Panc1 (cell line): ENCODE measurements at places on chromosomes 12 and 14.

- H3K4me1 ChIP-seq, result no peaks in the 10 kb centered on the region
- H3K36me3 ChIP-seq, result no peaks in the 10 kb centered on the region
- no peak overlapping the region for H3K27ac ChIP-seq
- no peak overlapping the region for H3K4me3 ChIP-seq
Observed at GRCh38 chr12:68114606-68115005, 44.9 kb downstream of the IFNG start.

GRCh38 chr14:81971911-81972310, 438.3 kb upstream of the SEL1L start:
- no peak for DNase-seq
- no peaks in the 10 kb centered on the region for H3K27me3 ChIP-seq
- H3K36me3 ChIP-seq, result no peaks in the 10 kb centered on the region
- no peaks in the 10 kb centered on the region for H3K4me1 ChIP-seq
- no peak overlapping the region for H3K27ac ChIP-seq

DNA sequence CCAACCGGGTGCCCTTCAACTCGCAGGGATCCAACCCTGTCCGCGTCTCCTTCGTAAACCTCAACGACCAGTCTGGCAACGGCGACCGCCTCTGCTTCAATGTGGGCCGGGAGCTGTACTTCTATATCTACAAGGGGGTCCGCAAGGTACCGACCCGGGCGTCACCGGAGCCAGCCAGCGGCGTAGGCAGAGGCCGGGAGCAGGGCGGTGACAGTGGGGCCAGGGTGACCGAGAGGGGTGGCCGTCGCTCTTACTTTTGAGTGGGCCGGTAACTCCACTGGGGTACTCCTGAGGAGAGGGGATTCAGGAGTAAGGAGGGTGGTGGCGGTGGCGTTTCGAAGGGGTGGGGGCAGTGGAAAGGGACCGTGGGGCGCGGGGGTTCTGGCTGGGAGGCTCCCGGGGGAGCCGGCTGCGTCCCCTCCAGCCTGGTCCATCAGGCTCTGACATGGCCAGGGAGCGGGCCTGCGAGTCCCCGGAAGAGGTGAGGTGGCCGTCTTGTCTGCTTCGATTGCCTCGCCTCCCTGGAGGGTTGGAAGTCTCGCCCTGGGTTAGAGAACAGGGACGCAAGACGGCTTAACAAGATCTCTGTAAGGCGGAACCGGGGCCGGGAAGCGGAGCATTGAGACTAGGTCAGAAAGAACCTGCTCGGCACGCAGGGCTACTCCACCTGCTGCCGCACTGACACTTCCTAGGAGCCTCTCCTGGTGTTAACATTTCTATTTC, 491 bp downstream of the WDR20 start:
- H3K4me3 ChIP-seq, result peak overlapping the region; percentile 64
- H3K27me3 ChIP-seq, result no peaks in the 10 kb centered on the region
- no peak for DNase-seq
- H3K27ac ChIP-seq, result peak overlapping the region; percentile 89

DNA sequence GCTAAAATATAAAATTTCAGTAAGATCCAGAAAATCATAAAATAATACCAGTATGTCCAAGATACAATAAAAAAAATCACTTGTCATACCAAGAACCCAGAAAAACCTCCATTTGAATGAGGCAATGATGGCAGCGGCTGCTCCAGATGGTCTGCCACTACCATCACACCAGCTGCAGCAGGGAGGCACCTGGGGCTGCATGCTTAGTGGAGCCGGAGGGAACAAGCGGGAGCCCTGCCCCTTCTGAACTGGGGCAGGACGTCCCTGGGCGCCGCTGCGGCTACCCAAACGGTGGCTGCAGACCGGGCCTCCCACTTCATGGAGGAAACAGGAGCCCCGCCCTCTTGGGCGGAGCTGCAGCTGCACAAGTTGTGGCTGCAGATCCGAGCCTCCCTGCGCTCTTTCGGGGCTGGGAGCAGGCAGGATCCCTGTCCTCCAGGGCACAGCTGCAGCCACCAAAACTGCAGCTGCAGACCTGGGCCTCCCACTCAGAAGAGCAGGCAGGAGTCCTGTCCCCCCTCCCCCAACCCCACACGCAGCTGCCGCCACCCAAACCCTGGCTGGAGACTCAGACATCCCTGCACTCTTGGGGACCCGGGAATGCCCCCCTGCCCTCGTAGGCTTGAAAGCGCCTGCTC, 36.1 kb upstream of the OR5AU1 start:
- no peak for DNase-seq
- no peaks in the 10 kb centered on the region for H3K36me3 ChIP-seq
- H3K4me1 ChIP-seq, result no peaks in the 10 kb centered on the region
- no peak overlapping the region for H3K27ac ChIP-seq
- H3K27me3 ChIP-seq, result no peaks in the 10 kb centered on the region
- H3K4me3 ChIP-seq, result peak overlapping the region; percentile 20

GRCh38 chr12:52521175-52521567, 977 bp upstream of the KRT5 start:
- no peaks in the 10 kb centered on the region for H3K27me3 ChIP-seq
- H3K27ac ChIP-seq, result no peak overlapping the region
- peaks cover 8% of the 10 kb centered on the region; the same call in 1 of the 2 replicates for H3K4me1 ChIP-seq
- no peak overlapping the region for H3K4me3 ChIP-seq
- DNase-seq, result no peak

DNA sequence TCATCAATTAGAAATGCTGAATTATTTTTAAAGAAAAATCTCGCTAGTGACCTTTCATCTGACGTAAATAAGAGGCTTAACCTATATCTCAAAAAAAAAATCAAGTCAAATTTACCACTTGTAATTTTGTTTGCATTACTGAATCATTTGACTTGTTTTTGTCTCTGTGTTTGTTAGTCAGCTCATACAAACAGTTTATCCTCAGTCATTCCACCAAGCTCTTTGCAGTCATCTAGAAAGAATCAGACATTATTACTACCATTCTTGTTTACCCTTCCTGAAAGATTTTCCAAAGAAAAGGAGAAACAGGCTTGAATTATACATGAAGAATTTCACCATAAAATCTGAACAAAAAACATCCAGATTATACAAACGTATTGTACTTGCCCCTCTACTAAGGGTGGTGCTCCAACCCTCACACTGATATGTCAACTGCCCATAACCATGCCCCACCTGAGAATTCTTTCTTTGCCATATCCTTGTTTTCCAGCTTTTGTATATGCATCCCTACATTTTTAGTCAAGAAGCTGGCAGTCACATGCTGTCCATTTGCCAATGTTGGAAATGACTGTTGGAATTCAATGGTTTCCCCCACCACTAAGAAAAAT, 257.2 kb downstream of the PAWR start:
- DNase-seq, result no peak
- H3K4me3 ChIP-seq, result no peak overlapping the region
- H3K27me3 ChIP-seq, result no peaks in the 10 kb centered on the region
- no peaks in the 10 kb centered on the region for H3K4me1 ChIP-seq
- no peaks in the 10 kb centered on the region for H3K36me3 ChIP-seq

DNA sequence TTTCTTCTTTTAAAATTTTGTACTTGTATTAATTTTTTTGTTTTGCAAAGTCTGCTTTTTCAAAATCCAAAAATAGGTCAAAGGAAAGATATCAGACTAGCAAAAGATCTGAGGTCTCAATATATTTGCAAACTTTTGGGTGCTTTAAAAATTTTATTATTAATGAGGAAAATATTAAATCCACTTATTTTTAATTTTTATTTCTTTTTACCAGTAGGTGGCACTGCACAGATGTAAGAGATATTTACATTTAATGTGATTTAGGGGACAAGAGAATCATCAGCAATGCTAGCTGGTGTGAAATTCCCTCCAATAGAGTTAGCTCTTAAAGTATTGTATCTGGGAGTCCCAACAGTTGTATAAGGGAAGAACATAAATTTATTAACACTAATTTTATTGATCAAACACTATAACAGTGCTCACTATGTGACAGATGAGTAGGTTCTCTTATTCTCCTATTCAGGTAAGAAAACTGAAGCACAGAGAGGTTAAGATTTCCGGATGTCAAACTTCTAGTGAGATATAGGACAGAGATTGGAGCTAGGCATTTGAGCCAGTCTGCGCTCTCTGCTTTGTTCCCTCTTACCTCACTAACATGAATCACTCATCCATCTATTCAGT, 30.5 kb downstream of the ALX1 start:
- no peaks in the 10 kb centered on the region for H3K27me3 ChIP-seq
- no peaks in the 10 kb centered on the region for H3K36me3 ChIP-seq
- no peak overlapping the region for H3K4me3 ChIP-seq
- no peak overlapping the region for H3K27ac ChIP-seq
- DNase-seq, result no peak

DNA sequence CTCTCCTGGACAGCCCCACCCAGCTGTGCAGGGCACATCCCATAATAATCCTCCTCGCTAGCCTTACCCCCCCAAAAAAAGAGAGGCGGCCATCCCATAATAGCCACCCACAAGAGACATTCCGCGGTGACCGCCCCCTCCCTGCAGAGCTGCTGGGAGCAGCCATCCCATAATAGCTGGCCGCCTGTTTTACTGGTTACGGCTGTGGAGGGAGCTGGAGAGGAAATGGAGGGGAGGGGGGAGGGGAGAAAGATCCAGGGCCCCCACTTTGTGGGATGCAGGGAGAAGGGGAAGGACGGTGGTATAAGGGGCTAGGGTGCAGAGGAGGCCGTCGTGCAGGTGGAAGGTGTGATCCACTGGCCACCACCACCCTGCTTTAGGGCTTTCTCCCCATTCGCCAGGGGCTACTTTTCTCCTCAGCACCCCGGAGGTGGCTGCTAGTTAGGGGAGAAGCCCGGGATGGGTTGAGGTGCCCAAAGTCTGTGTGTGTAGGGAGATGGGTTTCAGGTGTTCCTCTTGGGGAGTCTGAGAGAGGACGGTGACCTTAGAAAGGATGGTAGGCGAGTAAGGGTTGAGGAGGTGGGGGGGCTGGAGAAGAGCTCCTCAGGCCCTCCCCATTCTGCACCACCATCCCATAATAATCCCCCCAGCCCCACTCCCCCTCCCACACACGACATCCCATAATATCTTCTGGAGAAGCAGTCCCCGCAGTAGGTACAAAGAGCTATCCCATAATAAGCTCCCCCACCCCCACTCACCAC, 6.0 kb upstream of the CHD4 start:
- H3K36me3 ChIP-seq, result no peaks in the 10 kb centered on the region
- peaks cover 4% of the 10 kb centered on the region for H3K4me1 ChIP-seq
- no peak overlapping the region for H3K4me3 ChIP-seq
